ENCODE measurements at places on chromosomes 4 and X.

DNA sequence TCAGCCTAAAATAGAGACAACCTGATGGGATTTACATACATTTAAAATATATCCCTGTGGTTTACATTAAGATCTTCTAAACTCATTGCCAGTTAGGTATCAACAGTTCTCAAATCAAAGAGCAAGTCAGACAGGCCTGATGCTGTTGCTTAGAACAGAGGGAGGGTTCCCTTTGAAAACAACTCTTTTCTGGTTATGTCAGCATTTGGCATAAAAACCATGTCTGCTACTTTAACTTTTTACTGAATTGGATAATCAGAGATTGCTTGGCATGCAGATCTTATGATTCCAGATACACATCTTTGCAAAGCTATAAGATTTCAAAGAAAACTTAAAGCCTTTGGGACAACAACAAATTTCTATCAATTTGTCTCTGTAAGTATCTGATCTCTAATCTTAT, 140.8 kb downstream of the CPE start:
- no peak for DNase-seq

DNA sequence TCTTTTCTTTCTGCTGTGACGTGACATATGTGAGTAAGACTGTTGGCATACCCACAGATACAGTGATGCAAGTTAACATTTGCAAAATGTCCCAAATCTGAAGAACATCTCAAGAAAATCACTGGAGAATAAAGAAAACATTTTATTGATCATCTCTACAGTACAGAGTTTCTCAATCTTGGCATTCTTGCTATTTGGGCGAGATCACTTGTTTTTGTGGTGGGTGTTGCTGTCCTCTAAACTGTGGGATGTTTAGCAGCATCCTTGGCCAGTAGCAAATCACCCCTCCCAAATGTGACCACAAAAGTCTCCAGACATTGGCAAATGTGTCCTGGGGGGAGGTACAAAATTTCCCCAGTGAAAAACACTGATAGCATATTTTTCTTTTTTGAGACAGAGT, 28.8 kb downstream of the AMELX start:
- no peak for DNase-seq

DNA sequence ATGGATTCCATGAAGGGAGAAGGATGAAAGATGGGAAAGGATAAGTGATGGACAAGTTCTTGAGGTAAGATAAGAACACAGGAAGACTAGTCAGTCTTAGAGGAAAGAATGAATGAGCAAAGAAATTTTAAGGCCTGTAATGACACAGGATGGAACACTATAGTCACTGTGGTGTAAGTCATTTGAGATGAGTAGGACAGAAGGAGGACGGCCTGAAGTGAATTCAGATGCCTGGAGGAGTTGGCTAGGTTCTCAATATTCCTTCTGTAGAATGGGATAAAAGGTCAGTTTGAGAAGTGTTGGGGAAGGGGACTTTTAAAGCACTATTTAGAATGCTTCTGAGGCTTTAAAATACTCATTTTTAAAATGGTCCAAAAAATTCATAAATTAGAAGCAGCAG, 3.9 kb downstream of the MSMO1 start:
- no peak for DNase-seq

DNA sequence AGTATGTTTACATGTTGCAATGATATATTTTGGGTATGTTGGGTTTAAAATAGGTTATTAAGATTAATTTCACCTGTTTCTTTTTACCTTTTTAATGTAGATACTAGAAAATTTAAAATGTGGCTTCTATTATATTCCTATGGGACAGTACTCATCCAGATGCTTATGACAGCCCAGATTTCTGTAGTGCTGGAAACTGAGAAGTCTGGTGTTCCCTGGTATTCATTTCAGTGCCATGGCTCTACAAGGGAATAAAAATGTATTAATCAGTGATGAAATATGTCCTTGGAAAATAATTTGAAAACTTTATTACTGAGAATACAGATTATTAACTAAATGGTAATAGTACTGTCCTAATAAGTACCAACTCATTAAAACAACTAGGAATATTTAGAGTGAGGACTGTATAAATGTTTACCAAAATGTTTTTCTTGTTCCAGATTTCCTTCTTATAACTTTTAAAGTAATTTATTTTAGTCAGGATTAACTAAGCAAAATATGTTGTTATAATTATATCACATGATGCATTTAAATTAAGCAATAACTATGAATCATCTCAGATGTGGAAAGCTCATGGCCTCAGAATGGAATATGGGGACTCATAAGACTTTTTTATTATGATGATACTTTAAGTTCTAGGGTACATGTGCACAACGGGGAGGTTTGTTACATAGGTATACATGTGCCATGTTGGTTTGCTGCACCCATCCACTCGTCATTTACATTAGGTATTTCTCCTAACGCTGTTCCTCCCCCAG, 25.3 kb downstream of the ARHGAP24 start:
- DNase-seq: no peak

DNA sequence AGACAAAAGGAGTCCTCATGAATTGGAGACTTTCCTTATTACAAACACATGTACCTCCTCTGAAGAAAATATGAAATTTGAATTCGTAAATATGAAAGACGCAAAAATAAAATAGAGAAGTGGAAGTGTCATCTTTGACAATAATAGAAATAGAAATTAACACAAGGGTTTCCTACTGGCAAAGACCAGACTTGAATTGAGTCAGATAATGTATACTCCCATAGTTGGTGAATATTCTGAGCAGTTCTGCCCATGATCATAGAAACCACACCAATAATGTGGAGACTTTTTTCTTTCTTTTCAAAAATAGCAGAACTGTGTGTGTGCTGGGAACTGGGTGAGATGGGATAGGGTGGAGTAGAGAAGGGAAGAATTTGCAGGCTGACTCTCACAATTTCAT, 277.7 kb upstream of the TET2 start:
- no peak for DNase-seq

All from AG08396 (cell line).